NAMALWA (cell line): ENCODE measurements at places on chromosomes 3 and 15.

GRCh38 chr15:64461721-64462162 is 1.4 kb downstream of the ZNF609 start:
- DNase-seq = no peak

GRCh38 chr3:3184876-3185275 is 5.4 kb upstream of the CRBN start:
- no peak for DNase-seq

DNA sequence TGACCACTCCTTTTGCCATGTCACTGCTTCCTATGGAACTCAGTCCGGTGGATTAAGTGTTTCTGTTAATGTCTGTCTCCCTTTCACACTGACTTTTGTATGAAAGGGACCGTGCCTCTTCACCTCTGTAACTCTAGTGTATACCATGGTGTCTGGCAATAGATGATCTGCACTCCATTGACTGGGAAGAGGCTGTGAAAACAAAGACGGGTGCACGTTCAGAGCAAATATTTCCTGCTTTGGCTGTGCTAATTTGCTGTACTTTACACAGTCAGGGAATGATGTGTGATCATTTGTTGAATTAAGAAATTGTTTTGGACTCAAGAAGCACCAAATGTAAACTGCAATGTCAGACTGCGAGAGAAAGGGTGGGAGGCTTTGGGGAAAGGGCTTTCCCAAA is 315.2 kb downstream of the RORA start:
- no peak for DNase-seq

DNA sequence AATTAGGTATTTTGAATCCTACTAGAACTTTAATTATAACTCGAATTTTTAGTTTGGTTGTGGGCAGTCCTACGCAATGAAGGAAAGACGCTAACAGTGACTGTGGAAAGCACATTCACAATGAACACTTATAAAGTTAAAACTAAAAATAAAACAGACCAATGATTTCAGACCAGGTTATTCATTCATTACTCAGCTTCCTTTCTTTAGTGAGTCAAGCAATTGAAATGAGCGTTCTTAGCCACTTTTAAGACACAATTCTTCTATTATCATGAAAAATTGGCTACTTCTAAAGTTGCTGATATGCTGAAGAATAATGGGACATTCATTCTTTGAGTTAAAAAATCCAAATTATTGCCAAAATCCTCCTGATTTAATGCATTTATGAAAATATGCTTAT is 66.0 kb upstream of the CMSS1 start:
- no peak for DNase-seq

DNA sequence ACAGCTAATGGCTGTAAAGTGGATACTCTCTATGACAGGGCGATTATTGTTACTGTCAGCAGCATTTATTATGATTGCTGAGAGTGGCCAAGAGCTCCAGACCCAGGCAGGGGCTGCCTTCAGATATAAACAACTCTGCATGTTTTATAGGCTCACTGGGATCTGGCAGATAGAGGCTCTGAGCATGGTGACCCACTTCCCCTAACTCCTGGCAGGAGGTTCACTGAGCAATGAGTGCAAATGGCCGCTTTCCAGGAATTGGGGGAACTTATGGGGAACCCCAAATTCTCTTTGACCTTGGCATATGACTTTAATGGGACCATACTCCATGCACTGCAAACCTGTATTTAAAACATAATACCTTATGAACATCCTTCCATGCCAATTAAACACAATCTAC is 59.0 kb downstream of the SCN5A start:
- no peak for DNase-seq

DNA sequence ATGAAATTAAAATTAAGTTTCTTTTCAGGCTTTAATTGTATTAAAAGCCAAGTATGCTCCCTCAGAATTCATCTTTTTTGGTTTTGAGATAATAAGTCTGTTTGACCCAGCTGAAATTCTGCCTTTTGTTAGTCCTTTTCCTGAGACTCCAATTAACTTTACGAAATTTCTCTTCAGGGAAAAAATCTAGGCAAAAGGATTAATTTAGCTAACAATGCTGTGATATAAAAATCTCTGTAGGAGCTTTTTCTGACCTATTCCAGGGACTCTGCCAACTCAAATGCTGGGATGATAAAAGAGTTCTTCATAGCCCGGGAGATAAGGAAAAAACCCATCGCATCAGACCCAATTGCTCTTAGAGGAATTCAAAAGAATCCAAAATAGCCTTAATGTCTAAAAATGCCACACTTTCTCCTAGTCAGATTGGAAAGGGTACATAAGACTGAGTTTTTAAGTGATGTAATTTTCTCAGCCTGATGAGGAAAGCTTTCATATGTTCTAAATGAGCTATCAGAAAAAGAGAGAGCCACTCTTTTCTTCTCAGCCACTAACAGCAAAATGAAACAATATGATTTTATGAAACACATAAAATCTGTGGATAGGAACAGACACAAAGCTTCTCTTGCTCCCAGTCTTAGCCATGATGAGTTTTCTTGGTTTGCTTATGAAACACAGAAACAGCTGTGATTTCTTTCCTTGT is 405.1 kb downstream of the ROBO1 start:
- no peak for DNase-seq

DNA sequence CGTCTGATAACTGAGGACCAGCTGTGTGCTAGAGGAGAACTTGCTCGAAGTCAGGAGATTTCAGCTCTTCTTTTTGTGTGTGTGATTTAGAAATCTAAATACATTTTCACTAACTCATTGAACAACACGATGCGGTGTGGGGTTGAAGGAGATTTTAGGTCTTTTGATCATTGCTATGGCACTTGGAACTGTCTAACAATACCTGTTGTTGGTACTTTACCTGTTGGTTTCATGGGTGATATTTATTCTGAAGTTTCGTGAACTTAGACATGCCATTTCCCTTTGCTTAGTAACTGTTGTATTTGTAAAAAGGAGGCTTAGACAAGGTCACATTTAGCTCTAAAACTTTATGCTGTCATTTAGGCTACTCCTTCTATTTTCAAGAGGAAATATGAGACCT is 99.9 kb downstream of the ITPR1 start:
- no peak for DNase-seq

DNA sequence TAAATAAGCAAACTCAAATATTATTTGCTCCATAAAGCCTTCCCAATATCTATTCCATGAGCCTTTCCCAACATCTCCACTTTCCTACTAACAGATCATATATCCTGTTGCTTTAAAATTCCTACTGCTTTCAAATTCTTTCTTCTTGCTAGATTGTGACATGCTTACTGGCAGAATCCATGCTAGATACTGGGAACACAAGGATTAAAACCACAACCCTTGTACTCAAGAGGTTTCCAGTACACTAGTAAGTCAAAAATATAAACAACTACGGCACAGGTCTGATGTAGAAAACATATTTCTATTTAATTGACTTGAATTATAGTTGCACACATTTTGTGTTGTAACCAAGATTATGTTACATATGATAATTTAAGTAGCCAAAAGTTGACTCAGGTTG is 275.0 kb downstream of the ZBTB20 start:
- DNase-seq = no peak

DNA sequence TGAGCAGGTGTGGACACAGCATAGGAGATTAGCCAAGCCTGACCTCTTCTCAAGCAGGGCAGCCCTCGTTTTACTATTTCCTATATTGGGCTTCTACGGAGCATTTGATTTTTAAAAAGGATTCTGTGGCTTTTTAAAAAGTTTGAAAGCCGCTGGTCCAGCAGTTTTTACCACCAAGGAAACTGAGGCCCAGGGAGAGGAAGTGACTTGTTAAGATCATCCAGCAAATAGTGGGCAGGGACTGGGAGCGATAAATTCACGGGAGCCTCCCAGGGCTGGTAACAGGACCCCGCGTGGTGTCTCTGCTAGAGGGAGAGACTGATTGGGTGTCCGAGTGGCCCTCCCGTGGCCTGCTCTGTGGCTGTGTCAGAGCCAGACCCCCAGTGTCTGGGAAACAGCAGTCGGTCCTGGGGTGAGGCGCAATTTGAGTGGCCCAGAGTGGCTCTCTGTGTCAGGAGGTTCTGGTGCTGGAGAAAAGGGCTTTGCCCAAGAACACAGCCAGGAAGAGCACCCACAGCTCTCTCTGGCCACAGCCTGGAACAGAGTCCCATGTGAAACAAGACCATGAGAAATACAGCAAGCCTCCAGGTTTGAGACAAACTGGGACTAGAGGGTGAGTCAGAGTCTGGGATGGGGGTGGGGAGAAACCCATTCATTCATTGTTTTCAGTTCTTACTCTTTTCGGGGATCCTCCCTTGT is 4.2 kb downstream of the FURIN start:
- peak; percentile 23 for DNase-seq

GRCh38 chr3:197791113-197791891 is at the start of gene LRCH3:
TSS of gene LRCH3 (plus strand) at chr3:197791254. CDS start at chr3:197791279, 25 bp downstream.
- peak; percentile 90 for DNase-seq

- no peak for DNase-seq
Observed at GRCh38 chr15:52738311-52738710, 51.8 kb downstream of the ONECUT1 start.

GRCh38 chr3:127566833-127567232 is 23.7 kb downstream of the TPRA1 start:
- no peak for DNase-seq
